ENCODE measurements at places on chromosomes 2 and 18.

- no peak for DNase-seq
Observed at GRCh38 chr18:6648581-6648980, 80.9 kb upstream of the ARHGAP28 start.

GRCh38 chr2:143875295-143876233 lies 644.4 kb downstream of the ZEB2 start:
- no peak for DNase-seq

DNA sequence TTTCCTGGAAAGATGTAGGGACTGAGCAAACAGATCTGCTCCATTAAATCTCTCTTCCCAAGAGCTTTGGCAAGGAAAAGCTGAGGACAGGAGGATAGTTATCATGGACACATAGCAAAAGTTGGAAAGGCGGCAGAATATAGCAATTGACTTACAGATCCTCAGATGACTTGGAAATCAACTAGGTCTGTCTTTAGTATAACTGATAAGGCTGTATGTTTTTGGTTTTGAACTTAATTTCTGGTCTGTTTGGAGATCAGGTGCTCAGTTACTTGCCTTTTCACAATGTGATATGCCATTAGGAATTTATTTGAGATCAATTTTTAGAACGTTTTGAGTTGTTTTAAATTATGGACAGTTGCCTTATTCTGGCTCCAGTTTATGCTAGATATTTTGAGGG lies 8.0 kb downstream of the RSAD2 start:
- DNase-seq = no peak

GRCh38 chr18:22674272-22674671 lies 256.6 kb upstream of the CTAGE1 start:
- DNase-seq = no peak

GRCh38 chr2:71410696-71411095 lies 42.7 kb upstream of the DYSF start:
- no peak for DNase-seq

- DNase-seq = no peak
Observed at GRCh38 chr18:2395427-2396161, 175.7 kb downstream of the METTL4 start.

DNA sequence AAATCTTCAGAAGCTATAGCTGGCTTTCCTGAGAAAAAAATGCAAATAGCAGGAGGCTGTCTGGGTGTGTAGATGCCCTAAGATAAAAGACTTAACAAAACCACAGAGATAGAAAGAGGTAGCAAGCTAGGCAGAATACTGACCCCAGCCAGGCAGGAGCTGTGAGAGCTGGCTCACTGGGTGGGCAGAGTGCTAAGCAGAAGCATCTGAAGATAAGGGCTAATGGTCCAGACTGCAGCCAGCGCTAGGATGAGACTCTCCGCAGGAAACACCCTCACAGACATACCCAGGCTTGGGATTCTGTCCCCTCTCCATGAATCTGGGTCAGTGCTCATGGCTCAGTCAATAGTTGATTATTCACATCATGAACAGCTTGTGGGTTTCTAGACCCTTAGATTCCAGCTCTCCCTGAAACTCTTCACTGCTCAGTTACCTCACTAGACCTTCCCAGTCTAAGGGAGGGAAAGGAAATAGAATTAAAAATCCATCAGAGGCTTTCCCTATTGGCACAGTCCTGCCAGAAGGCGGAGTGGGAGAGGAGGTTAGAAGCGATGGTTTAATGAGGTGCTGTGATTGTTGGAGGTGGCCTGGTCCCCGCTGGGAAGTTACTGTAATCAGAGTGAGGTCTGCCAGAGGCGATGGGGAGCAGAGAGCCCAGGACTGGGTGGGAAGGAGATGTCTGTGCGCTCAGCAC lies 21.4 kb upstream of the CCBE1 start:
- no peak for DNase-seq

DNA sequence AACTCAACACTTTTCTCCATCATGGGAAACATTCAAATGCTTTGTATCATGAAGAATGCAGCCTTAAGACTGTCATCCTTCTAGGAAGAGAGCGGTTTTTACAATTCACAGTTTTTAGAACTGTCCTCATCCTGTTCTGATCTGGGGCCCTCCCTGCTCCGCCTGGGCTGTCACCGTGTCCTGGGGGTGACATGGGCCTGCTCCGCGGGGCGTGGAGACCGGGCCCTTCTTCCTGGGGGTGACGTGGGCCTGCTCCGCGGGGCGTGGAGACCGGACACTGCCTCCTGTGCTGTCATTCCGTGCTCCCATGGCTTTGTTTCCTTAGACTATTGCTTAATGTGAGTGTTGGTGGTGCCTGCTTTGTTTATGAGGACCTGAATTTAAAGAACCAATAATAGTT lies 122.8 kb downstream of the TMEM18 start:
- no peak for DNase-seq

- no peak for DNase-seq
Observed at GRCh38 chr2:107418708-107419107, 408.0 kb upstream of the RGPD4 start.

GRCh38 chr2:133495226-133495625 lies 73.0 kb downstream of the NCKAP5 start:
- no peak for DNase-seq

- no peak for DNase-seq
Observed at GRCh38 chr2:181828122-181828705, 63.3 kb upstream of the ITPRID2 start.

DNA sequence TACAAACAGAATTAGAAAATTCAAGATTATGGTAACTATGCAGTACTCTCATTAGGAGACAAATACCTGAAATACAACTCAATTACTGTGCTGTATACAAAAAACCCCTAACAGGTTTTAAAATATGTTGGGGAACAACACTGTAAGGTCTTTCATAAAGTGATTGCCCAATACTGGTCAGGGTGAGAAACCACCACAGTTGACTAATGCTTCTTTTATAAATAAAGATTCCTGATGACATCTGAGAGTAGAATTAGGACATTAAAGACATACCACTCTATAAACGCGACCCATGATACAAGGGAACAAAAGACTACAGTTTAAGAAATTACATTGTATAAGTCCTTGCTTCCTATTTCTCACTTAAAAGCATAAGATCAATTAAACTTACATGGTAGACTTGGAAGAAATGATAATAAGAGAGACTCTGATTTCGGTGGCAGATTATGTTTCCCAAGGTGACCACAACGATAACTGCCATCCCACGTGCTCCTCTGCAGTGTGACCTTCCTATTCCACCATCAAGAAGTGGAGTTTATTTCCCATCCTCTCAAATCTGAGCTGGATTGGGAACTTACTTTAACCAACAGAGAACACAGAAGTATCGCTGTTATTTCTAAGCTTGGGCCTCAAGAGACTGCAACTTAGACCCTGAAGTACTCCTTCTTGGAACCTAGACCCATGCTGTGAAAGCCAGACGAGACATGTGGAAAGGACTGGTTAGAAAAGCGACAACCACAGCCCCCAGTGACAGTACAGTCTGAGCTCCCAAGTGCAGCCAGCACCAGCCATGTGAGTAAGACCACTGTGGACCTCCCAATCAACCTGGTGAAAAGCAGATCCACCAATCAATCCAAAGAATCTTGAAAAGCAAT lies 52.3 kb downstream of the ZNF521 start:
- DNase-seq = no peak

- DNase-seq = no peak
Observed at GRCh38 chr2:164757934-164758695, 83.5 kb downstream of the COBLL1 start.

- no peak for DNase-seq
Observed at GRCh38 chr2:232937278-232937906, 67.3 kb downstream of the SNORC start.

DNA sequence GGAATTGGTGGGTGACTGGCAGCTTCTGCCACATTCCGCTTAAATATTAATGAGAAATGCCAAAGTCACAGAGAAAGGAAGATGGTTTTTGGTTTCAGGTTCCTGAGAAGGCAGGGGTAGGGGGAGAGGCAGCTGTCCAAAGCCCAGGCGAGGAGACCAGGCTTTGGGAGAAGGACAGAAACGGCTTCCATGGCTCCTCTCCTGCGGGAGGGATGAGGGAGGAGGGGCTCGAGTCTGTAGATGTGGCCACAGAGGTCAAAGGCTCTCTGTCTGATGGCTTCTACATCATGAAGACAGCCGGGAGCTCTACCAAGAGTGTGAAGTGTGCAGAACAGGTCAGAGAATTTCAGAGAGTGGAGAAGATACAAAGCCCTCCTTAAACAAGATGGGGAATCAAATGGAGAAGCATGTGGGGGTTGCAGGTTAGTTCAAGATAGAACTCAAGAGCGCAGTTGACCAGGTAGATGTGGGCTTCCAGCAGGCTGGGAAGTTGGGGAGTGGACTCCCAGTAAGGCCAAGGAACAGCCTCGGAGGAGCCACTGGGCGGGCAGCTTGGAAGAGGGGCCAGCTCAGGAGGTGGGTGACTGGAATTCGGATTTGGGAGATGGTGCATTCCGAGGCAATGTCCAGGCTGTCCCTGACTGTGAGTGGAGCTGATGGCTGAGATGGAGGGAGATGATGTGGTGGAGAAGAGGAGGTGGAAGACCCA lies 23.8 kb upstream of the HPCAL1 start:
- no peak for DNase-seq

GRCh38 chr2:29269095-29269764 lies 154.0 kb downstream of the CLIP4 start:
- DNase-seq = no peak

GRCh38 chr2:160005908-160006307 lies 56.5 kb downstream of the PLA2R1 start:
- no peak for DNase-seq

- DNase-seq = no peak
Observed at GRCh38 chr18:9243029-9243428, 91.5 kb upstream of the TWSG1 start.

GRCh38 chr18:79191956-79192355 lies 122.8 kb downstream of the ATP9B start:
- DNase-seq = no peak

GRCh38 chr2:128371248-128371630 lies 52.6 kb upstream of the HS6ST1 start:
- DNase-seq = no peak

DNA sequence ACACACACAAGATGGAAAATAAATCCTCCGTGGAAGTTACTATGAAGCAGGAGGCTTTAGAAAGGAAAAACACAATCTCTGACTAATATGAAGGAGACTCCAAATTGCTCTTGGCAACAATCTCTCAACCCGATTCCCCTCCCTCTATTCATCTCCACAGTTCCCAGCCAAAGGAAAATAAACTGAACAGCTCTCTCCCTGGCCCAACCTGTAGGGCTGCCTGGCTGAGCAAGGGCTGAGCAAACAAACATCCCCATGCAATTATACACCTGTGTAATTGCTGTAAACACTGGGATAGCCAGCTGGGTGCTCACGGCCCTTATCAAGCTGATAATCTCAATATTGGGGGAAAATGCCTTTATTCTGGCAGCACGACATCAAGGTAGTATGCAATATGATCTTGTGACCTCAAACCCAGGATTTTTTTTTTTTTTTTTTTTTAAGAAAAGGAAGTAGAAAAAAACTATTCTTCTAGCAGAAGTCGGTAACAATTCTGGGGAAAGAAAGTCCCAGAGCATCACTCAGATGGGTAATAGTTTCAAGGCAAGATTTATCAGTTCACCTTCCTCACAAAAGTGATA lies 203.3 kb upstream of the SMAD2 start:
- DNase-seq = no peak

DNA sequence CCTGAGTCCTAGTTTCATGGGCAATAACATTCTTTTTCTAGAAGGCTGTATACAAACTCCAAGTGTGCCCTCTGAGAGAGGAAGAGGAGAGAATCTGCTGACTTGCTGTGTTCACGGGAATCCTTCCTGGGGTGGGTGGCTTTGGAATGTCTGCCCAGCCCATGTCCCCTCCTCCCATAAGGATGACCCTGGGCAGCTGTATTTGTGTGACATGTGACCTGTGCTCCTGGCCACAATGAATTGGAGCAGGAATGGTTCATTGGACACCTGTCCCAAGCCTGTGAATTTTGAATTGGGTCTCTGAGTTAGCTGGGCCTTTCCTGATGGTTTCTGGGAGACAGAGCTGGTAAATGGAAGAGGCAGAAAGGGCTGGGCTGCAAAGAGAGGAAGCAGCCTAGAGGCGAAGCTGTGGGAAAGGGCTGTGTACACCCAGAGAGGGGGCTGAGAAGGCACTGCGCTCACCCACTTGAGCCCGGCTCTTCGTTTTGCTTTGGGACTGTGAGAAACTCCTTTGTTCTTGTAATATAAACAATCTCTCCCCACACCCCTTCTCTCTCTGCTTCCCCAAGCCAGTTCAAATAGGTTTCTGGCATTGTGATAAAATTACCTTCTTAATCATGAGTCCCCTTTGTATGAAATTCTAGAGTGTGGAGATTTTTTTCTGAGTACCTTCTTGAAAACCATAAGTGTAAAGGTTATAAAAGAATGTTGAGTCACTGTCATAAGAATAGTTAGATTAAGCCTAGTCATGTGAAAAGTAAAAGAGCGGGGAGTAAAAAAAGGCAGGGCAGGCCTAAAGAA lies 49.8 kb downstream of the SLC4A5 start:
- no peak for DNase-seq

- no peak for DNase-seq
Observed at GRCh38 chr2:200435379-200435778, 74.5 kb downstream of the KCTD18 start.

DNA sequence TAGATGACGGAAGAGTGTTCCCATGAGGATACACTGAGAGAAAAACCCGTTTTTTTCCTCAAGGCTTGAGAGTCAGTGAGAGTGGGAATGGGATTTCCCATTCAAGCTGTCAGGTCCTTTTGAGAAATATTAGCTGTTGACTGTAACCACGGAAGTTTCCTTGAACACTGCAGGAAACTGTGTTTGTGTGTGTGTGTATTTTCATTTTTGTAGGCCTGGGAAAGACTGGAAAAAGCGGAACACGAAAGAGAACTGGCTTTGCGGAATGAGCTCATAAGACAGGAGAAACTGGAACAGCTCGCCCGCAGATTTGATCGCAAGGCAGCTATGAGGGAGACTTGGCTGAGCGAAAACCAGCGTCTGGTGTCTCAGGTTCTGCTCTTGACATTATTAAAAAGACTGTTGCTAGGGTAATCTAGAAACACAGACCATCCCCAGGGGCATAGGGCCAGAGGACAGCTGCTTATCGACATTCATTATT lies 98.8 kb upstream of the EML6 start:
- no peak for DNase-seq

DNA sequence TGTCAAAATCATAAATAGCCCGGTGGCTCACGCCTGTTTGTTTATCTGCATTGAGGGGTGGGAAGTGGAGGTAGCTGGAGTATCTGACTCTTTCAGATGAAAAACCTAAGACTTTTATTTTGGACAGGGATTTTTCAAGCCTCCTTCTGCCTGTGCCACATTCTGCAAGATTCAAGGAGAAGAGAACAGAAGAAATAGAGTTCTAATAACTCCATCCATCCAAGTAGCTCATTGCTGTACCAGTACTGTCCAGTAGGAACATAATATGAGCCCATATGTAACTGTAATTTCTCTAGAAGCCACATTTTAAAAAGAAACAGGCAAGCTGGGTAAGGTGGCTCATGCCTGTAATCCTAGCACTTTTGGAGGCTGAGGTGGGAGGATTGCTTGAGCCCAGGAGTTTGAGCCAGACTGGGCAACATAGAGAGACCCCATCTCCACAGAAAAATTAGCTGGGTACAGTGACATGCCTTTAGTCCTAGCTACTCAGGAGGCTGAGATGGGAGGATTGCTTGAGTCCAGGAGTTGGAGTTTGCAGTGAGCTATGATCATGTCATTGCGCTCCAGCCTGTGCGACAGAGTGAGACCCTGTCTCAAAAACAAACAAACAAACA lies 35.4 kb upstream of the NT5DC4 start:
- DNase-seq = no peak

Measured in stimulated activated CD8-positive, alpha-beta memory T cell treated with anti-CD3 and anti-CD28 coated beads, Interleukin-7, amount 100 ng/mL, for 24 hours (primary cell).